ENCODE measurements at places on chromosomes 6 and 20.

DNA sequence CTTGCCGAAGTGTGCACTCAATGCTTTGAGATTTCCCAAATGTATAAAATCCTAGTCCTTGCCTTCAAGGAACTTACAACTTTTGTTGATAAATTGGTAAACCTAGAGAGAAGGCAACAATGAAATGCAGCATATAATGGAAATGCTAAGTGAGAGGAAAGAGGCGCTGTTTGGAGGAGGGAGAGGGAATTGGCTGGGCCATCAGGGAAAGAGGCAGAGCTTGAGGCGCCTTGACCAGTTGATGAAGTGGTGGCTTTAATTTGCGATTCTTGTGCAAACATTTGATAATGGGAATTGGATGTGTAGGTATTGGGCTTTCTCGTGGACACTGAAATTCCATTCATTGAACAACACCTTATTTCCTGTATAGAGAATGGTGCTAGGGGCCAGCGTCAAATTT is 1.9 kb upstream of the CDYL start:
- DNase-seq = no peak

DNA sequence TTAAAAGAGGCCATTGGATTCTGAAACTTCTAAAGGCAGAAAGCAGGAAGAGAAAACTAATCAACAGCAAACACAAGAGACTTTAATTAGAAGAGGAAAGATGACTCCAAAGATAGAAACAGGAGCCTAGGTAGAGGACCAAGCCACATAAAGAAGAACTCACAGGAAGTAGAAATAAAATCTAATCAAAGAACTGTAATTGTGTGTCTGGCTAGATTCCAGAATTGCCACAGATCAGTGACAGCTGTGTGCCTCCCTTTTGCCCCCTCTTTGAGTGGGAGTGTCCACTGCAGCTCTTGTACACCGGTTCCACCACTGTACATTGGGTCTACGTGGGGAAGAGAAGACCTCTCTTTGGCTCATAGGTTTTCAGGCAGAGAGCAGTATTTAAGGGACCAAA is 22.3 kb upstream of the THEMIS start:
- peak; percentile 35 for DNase-seq

GRCh38 chr6:11764250-11764604 is 14.4 kb downstream of the ADTRP start:
- no peak for DNase-seq

- no peak for DNase-seq
Measured at GRCh38 chr6:30156262-30156599, 4.8 kb downstream of the TRIM10 start.

- DNase-seq = no peak
Measured at GRCh38 chr20:4488407-4489339, 233.0 kb upstream of the PRND start.

DNA sequence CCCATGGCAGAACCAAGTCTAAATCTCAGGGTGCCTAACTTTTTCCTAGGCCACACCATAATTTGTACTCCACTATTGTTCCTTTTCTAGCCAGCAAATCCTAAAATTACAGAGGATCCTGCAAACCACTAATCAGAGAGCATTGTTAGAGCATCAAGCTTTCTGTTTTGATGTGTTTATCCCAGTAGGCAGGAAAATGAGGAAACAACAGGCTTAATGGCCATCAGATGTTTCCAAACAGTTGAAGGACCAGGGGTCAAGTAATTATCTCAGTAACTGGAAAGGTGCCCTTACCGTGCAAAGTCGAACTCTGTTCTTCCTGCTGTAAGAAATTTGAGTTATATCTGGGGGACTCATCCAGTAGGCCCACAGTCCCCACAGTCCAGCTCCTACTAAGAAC is 58.7 kb downstream of the RALY start:
- DNase-seq = no peak

GRCh38 chr6:3019065-3019464 is 19.4 kb downstream of the NQO2 start:
- no peak for DNase-seq

DNA sequence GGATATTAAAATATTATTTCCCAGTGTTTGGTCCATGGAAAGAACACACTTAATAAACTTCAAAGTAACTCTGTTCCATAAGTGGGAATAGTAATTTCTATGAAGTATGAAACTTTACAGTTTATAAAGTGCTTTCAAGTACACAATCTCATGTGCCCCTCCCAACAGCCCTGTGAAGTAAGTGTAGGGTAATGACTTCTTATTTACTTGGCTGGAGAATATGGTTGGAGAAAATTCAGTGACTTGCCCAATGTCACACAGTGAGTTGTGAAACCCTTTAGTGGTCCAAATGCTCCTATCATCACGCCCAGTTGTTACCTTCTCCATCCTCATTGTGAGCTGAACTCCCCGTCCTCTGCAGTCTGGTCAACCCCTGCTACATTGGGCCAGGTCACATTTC is 141.2 kb downstream of the PDE7B start:
- no peak for DNase-seq

- DNase-seq = no peak
Measured at GRCh38 chr20:48823960-48824498, 3.8 kb downstream of the PREX1 start.

GRCh38 chr20:63974402-63975200 is 4.8 kb downstream of the SAMD10 start:
- DNase-seq = no peak

- no peak for DNase-seq
Measured at GRCh38 chr6:144305985-144306384, 20.9 kb downstream of the UTRN start.

DNA sequence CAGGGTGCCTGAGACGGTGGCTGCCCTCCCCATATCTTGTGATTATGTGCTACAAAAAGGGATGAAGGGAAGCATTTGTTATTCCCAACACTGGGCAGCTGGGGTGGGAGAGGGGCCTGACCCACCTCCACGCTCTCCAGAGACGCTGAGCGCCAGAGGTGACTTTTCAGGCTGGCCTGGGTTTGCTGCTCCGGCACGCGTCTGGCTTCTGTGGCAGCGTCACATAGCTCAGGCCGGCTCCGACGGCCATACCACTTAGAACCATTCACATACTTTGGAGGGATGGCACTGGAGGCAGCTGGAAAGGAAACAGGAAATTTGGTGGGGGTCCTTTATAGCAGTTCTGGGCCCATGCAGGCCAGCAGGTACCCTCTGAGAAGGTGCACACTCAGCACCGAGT is 72.6 kb downstream of the NINL start:
- no peak for DNase-seq

- DNase-seq = no peak
Measured at GRCh38 chr20:19992996-19993908, 23.9 kb upstream of the NAA20 start.

DNA sequence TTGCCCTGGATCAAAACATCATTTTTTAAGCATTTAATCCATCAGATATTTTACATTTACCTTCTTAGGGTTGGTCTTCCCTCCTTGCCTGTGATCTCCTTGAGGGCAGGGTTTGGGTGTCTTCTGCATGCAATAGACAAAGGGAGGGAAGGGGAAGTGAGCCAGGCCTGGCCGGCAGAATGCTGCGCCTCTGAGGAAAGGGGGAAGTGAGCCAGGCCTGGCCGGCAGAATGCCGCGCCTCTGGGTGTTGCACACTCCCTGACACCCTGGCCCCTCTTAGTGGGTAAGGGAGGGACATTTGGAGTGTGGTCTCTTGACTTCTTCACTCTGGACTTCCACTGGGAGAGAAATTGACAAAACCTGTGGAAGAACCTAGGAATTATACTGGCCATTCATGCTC is 12.4 kb downstream of the PSMF1 start:
- no peak for DNase-seq

- DNase-seq = no peak
Measured at GRCh38 chr20:1786486-1786885, 108.7 kb upstream of the SIRPA start.

DNA sequence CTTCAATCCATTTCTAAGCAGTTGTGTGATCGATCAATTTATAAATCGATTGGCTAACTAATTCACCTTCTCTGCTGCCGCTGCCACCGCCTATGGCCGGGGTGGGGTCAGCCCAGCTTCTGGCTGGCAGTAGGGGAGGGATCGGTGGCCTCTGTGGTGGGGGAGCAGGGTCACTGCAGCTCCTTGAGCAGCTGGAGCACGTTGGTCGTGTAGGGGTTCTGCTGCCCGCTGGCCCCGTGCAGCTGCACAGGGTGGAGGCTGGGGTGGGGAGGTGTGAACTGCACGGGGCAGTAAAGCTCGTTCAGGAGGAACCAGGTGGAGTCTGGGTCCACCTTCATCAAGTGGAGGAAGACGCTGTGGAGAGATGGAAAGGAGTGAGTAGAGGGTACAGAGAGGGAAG is 50.0 kb downstream of the TTI1 start:
- DNase-seq = no peak

DNA sequence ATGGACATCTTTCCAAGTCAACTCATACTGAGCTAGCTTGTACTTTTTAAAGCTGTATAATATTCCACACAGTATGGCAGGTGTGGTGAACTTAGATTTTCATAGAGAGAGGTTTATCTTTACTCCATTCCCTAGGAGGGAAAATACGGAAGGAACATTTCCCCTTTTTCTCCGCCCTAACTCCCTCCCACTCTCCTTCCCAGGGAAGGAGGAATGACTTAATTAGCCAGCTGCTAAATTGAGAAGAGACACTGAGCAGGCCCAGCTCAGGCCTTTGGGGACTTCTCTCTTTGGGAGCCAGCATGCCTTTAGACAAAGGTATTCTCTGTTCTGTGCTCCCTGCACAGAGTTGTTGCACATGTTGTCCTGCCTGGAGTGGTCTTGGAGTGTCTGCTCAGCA is 46.1 kb downstream of the MBOAT1 start:
- no peak for DNase-seq

DNA sequence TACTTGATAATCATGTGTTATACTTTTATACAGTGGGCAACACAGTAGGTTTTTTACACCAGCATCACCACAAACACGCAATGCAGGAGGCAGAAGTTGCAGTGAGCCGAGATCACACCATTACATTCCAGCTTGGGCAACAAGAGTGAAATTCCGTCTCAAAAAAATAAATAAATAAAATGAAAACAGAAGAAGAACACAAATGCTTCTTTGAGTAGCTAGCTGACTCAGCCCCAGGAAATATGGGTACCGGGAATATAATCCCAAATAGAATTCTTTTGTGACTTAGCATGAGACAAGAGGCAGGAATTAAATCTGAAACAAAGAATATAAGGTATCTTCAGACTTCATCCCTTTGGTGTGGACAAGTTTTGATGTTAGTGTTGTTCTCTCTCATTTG is 164.2 kb upstream of the ATXN1 start:
- DNase-seq = no peak

DNA sequence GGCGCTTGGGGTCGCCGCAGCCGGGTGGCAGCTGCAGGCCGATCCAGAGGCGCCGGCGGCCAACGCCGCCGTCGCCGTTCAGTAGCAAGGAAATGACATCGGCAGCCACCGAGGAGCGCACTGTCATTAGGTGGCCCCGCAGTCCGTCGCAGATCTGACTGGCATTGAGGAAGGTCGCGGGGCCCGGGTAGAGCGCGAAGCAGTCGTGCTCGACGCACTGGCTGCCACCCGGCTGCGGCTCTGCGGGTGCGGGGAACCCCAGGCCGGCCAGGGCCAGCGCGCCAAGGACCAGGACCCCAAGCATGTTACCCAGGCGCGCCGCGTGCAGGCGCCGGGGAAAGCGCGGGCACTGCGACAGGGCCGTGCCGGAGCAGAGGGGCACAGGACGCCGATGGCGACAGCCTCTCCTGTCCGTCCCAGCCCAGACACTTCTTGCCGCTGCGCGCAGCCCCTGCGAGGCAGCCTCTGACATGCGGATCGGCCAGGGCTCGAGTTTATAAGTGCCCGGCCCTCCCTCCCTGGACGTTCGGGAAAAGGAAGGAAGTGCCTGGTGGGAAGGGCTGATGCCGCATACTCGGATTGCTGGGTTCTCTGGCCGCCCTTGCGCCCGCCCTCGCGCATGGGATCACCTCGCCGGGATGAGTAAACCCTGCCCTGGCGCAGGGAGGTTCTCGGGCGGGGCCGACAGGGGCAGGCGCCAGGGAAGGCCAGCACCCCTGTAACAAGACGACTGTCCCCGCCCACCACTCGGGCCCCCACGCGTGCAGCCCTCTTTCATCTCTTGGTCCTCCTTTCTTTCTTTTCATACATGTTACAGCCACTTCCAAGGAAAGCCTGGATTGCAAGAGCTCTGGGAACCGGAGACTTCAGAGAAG is at the start of gene THBD:
THBD (minus strand) TSS at position 472 of the 875 bp plus-strand sequence; CDS start at position 304, 168 bp downstream.
- no peak for DNase-seq

DNA sequence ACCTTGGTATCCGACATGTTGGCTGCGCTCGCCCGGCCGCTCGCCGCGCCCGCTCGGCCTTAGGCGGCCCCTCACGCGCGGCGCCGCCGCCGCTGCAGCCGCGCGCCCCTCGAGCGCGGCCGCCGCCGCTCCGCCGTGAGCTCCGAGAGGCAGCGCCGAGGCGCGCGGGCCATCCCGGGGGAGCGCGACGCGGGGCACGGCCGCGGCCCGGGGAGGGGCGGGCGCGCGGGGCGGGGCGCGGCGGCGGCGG is at the start of gene KIF13A:
KIF13A (minus strand) TSS at position 189 of the 250 bp plus-strand sequence; CDS start at position 17, 172 bp downstream.
- no peak for DNase-seq

DNA sequence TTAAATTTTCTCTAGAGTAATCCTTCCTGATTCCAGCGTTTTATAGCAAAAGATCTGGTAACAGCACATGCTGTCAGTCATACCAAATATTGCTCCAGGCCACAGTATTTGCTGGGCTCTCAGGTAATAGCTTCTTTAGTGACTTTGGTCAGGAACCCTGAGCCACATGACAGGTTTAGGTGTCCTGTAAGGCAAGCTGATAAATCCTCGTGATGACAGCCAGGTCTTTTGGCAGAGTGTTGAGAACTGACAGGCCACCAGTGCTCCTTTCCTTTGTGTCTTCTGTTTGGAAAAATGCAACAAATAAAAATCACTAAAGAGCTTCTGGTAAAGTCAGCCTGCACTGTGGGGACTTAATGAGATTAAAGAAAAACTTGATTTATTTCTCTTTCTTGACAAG is 34.6 kb downstream of the PRDM13 start:
- DNase-seq = no peak

- DNase-seq = no peak
Measured at GRCh38 chr6:148816117-148816516, 69.3 kb downstream of the UST start.

DNA sequence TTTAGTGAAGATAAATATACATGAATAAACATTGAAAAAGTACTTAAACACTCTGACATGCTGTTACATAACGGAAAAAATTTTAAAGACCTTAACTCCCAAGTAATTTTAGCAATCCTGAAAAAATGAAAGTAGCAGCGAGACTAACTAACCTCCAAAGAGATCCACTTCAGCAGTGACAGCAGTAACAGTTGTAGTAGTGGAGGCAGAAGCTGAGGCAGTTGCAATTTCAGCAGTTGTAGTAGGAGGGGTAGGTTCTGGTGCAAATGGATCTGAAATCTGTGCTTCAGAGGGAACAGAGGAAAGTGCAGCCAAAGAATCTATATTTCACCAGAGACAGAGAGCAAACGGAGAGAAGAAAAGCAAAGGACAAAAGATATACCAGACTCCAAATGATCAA is 88.8 kb downstream of the PRSS35 start:
- no peak for DNase-seq

- DNase-seq = no peak
Measured at GRCh38 chr6:73325656-73326055, 28.4 kb downstream of the DPPA5 start.

- DNase-seq = no peak
Measured at GRCh38 chr6:136659991-136660499, 109.8 kb upstream of the MAP7 start.

Data from DND-41 (cell line).